ENCODE measurements at places on chromosomes 6 and 20. TPM values are rescaled to one million over a fixed set of nuclear protein-coding genes. Genes with fewer than 3 reads are reported as not detected.

Gene BCAS1
- total RNA-seq: 0.09 TPM

Gene SLC17A2
- not detected for total RNA-seq

Gene ACTL10
- total RNA-seq: 1.9 TPM

Gene NKAIN2
- total RNA-seq: not detected

Gene NKX2-2
- total RNA-seq: not detected

Gene RSPO4
- total RNA-seq: not detected

Gene SRPK1
- 39.7 TPM for total RNA-seq

Gene STMND1
- not detected for total RNA-seq

Gene EPHA7
- total RNA-seq: under 0.01 TPM

Gene MCCD1
- total RNA-seq: not detected

Gene GPLD1
- total RNA-seq: 0.14 TPM

Gene PXMP4
- total RNA-seq: 5.4 TPM

Gene PACRG
- not detected for total RNA-seq

Gene IGF2R
- 137 TPM for total RNA-seq

Gene CYP24A1
- total RNA-seq: 0.28 TPM

Gene CDS2
- total RNA-seq: 20.1 TPM

Gene THBD
- total RNA-seq: 1.2 TPM

Gene BMP5
- total RNA-seq: under 0.01 TPM

Gene ME1
- total RNA-seq: 30.8 TPM

Gene GJA10
- not detected for total RNA-seq

Gene CSNK2B
- total RNA-seq: 97.7 TPM

Gene OR11A1
- not detected for total RNA-seq

Gene GDAP1L1
- under 0.01 TPM for total RNA-seq

Gene BMP6
- total RNA-seq: 70.7 TPM

Gene JPH2
- 0.43 TPM for total RNA-seq

Gene PRSS16
- 0.28 TPM for total RNA-seq

Gene SNX14
- total RNA-seq: 120 TPM

Gene LAMA4
- 421 TPM for total RNA-seq

Gene CSE1L
- total RNA-seq: 41.5 TPM

Gene TEAD3
- total RNA-seq: 6.8 TPM

Gene AVP
- total RNA-seq: not detected

Gene FAXC
- 0.55 TPM for total RNA-seq

Gene HIVEP1
- total RNA-seq: 11.2 TPM

Gene TCP11
- not detected for total RNA-seq

Gene FHL5
- not detected for total RNA-seq

Gene KIF6
- total RNA-seq: under 0.01 TPM

Gene CASS4
- 0.09 TPM for total RNA-seq

Gene TREML2
- total RNA-seq: not detected

Gene BPIFA3
- not detected for total RNA-seq
